Stimulated activated CD4-positive, alpha-beta T cell treated with anti-CD3 and anti-CD28 coated beads, Interleukin-2, amount 100 ng/mL, for 4 hours (primary cell): ENCODE measurements at places on chromosomes 6 and 20.
A peak's percentile ranks its signal among the peaks of the same experiment; 100 is the strongest.

DNA sequence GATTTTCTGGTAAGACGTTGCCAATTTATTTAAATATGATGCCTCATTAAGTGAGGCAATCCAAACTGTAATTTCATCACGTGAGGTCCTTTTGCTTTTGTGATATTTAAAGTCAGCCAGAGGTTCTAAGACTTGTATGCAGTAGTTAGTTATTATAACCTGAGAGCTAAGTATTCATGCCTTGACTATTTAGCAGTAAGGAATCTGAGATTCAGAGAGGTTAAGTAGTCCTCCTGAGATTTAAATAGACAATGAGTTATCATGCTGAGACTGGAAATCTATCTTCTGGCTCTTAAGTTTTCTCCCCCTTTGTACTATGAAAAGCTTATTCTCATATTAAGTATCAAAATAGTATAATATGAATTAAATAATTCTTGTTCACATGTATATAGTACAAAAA is 158.0 kb downstream of the UTRN start:
- DNase-seq, result no peak

- DNase-seq, result peak; percentile 47
Measured at GRCh38 chr20:53582574-53583351, 10.9 kb downstream of the ZNF217 start.

DNA sequence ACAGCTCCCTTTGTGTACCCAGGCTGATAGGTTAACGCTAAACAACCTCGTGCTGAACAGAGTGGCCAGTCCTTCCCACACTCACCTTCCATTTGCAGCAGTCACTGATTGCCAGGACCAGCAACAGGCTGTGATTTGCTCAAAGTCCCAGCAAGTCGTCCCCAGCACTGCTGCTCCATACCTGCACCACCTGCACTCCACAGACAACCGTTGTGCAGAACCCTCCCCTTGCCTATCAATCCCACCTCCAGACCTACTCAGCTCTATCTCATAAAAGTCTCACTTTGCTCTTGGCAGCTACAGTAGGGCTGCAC is 43.1 kb upstream of the SCML4 start:
- DNase-seq, result no peak

- DNase-seq, result no peak
Measured at GRCh38 chr6:146289816-146290588, 253.6 kb upstream of the RAB32 start.

- no peak for DNase-seq
Measured at GRCh38 chr6:48110436-48111142, 408 bp downstream of the PTCHD4 start.

GRCh38 chr6:35392773-35393672 is 50.7 kb downstream of the PPARD start:
- no peak for DNase-seq

DNA sequence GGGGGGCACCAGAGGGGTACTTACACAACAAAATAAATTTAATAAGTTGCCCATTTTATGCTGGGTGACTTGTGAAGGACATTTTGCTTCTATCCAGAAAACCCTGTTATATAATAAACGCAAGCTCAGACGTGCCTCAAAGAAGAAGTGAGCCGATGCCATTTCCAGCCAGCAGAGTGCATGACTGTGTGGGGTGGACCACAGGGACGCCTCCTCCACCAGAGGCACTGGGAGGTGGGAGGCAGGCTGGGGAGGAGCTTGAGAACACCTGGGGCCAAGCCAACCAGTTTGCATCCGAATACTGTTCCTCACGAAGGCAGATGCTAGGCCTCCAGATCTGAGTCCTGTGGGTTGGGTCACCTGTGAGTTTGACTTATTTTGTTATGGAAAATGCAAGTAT is 363.8 kb downstream of the RNGTT start:
- no peak for DNase-seq

DNA sequence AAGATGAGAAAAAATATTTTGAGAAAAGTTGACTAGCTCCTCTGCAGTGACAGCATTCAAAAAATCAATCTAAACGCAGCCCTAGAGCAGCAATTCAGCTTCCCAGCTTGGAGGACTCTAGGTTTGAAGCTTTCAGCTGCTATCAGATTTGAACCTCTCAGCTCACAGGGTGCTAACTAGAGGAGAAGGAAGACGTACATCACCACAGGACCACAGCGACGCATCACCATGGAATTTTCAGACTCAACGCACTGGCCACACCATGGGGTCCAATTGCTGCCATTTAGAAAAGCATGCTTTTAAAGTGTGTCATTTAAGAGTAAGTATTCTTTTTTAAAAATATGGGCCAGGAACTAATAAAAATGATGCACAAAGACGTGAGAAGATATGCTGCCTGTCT is 45.0 kb upstream of the FUCA2 start:
- DNase-seq, result no peak

DNA sequence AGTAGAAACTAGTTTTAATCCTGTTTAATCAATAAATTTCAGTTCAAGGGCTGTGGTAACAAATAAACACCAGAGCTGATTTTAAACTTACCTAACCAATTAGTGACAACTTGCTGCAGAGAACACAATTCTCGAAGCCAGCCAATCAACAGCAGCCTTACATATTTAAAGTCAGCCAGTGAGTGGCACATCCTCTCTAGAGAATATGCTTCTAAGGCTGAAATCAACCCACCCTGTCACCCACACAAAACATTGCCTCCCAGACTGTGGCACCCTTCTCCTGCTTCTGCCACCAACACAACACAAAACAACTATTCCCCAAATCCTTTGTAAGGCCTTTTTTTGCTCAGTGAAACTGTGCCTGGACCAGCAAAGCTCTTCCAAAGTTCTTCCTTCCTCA is 306.0 kb downstream of the EYA4 start:
- DNase-seq, result no peak

DNA sequence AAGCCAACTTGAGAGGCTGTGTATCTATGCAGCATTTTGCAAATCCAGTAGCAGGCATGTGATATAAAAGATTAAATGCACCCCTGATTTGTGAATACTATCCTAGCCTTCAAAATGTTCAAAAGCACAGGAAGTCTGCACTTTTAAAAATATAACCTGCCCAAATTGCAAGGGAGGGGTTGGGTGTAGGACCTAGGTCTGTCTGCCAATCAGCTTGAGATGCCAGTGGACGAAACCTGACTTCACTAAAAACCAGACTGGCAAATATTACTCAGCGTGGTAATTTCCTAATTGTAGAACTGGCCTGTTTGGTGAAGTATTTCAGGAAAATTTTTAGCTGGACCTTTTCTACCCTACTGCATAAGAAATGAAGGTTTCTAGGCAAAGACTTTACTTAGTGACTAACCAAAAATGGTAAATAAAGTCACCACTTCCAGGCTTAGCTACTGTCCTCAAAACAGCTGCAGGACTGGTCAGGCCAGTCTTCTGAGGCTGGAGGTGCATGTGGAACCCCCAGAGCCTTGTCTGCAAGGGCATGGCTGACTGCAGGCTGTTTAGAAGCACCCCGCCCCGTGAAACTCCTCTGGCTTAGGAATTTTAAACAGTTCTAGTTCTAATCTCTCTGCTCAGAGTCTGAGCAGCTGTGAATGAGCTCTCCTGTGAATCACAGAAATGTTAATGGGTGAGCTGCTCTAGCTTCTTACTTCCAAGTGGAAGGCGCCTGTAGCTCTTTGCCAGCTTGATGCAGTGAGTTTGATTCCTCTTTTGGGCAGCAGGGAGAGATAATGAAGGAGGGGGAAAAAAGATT is 104.4 kb upstream of the ESR1 start:
- DNase-seq, result no peak

DNA sequence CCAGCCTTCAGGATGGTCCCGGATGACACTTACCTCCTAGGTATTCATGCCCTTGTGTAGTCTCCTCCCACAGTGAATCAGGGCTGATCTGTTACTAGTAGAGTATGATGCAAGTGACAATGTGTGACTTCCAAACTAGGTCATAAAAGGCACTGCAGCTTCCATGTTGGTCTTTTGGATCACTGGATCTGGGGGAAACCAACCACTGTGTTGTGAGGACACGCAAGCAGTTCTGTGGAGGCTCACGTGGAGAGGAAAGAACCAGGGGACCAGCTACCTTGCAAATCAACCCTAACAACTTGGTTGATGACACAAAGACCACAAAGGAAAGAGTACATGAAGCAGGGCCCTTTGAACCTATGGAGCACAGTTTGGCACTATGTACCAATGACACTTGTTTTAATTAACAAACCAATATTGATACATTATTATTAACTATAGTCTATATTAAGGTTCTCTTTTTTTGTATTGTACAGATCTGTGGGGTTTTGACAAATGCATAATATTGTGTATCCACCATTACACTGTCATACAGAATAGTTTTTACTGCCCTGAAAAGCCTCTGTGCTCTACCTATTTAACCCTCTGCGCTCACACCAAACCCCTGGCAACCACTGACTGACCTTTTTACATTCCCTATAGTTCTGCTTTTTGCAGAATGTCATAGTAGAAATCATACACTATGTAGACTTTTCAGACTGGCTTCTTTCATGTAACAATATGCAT is 16.3 kb upstream of the SDCBP2 start:
- no peak for DNase-seq

GRCh38 chr20:35191419-35192117 is 19.7 kb downstream of the PROCR start:
- no peak for DNase-seq

DNA sequence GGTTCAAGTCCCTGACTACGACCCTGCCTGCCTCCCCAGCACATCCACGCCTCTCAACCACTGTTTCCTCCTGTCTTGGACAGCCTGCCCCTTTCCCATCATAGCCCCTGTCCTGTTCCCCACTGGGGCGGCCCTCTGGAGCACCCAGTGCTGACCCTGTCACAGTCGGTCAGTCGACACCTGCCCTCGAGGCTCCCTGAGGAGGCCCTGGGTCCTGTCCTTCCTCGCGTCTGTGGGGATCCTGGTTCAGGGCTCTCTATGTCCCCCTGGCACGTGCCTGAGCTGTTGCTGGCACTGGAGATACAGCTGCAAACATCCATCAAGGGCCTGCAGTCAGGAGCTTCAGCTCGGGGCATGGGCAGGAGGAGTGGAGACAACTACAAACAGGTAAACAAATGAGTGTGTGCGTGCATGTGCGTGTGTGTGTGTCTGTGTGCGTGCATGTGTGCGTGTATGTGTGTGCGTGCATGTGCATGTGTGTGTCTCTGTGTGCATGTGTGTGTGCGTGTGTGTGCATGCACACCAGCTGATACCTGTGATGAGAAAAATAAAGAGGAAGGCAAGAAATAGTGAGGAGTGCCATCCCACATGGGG is 132.8 kb downstream of the PHACTR3 start:
- no peak for DNase-seq
